ENCODE measurements at places on chromosomes 5 and 9.

- DNase-seq: no peak
Observed at GRCh38 chr9:137390553-137391410, 32.2 kb downstream of the EXD3 start.

GRCh38 chr9:70262948-70263347, 4.2 kb downstream of the SMC5 start:
- no peak for DNase-seq

- DNase-seq: no peak
Observed at GRCh38 chr5:142152384-142152732, 43.8 kb downstream of the NDFIP1 start.

GRCh38 chr5:52837591-52838001, 49.9 kb downstream of the ITGA1 start:
- DNase-seq: no peak

GRCh38 chr5:121199216-121199999, 652.3 kb upstream of the FTMT start:
- no peak for DNase-seq

- DNase-seq: no peak
Observed at GRCh38 chr5:176906126-176906525, 7.0 kb upstream of the HK3 start.

All from esophagus squamous epithelium (tissue), 5 donors.